Left renal cortex interstitium (tissue), 4 donors: ENCODE measurements at places on chromosomes 7 and 10.

GRCh38 chr7:46611508-46611907 is 690.4 kb upstream of the IGFBP3 start:
- DNase-seq = no peak

GRCh38 chr10:70903262-70903921 is 15.0 kb upstream of the PCBD1 start:
- DNase-seq = peak; percentile 56

GRCh38 chr10:19932806-19933371 is 116.7 kb downstream of the PLXDC2 start:
- no peak for DNase-seq

DNA sequence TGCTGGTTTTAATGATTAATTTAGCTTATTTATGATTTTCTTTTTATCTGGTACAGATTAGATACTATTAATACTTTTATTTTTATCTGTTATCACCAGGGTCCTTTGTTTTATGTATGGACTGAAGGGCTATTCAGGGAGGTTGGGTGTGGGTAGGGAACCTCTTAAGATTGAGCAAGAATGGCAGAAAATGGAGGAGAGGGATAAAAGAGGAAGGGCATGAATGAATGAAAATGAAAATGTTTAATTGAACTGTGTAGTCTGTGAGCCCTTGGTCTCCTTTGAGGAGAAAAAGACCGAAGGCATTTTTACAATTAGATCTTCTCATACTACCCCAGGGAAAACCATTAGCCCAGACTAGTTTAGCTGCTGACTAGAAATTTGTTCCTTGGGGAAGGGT is 93.1 kb downstream of the CDK14 start:
- DNase-seq = no peak

DNA sequence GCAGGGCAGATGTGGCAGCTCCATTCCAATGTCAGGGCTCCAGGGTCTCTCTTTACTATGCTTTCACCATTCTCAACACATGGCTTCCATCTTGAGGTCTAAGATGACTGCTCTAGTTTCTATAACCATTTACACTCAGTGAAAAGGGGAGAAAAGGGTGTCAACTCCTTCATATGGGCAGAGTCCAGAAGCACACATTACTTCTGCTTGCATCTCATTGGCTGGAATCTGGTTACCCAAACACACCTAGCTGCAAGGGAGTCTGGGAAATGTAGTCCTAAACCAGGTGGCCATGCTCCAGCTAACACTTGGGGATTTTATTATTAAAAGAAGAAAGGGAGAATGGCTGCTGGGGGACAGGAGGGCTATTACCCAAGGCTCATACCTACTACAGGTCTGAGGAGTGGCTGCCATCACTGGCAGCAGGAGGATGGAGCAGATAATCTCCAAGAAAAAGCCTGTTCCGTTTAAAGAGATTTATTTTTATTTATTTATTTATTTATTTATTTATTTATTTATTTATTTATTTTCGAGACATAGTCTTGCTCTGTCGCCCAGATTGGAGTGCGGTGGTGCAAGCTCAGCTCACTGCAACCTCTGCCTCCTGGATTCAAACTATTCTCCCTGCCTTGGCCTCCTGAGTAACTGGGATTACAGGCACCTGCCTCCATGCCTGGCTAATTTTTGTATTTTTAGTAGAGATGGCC is 29.1 kb upstream of the LBX1 start:
- no peak for DNase-seq

GRCh38 chr7:29805886-29806207 is 461 bp upstream of the WIPF3 start:
- DNase-seq = no peak

- no peak for DNase-seq
These were observed 331.9 kb downstream of the ACTR3B start for GRCh38 chr7:153091477-153091876.

DNA sequence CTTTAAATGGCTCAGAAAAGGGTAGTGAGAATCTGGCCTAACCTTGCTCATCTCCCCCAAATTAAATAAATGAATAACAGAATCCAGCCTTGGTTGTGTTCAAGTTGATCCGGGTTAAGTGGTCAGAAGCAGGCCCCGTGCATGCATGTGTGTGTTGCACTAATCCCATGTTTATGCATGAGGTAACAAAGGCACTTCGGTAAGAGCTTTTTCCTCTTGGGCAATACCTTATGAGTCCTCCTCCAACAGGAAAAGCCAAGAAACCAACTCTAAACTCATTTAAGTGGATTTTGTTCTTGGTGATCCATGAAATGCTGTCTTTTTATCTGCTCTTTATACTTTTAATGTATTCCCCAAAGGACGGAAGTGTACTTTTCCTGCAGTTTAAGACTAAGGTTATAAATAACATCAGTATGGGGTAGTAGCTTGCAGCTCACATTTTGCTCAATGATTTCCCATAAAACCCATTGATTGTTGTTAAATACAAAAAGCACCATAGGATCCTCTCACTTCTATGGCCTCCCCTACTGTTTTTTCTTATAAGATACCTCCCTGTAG is 104.9 kb upstream of the YAE1 start:
- DNase-seq = no peak

DNA sequence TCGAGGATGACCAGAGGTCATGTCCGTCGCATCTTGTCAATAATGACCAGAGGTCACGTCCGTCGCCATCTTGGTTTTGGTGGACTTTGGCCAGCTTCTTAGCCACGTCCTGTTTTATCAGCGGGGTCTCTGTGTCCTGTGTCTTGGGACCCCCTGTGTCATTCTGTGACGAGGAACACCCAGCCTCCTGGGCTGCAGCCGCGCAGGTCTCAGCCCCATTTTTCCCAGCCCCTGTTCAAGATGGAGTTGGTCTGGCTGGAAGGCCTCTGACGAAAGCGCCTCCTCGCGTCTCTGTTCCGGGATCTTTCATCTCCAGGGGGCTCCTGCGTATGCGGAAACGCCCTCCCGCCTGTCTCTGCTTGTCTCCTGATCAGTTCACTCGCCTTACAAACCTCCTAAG is 134.2 kb downstream of the ELFN1 start:
- DNase-seq = no peak

DNA sequence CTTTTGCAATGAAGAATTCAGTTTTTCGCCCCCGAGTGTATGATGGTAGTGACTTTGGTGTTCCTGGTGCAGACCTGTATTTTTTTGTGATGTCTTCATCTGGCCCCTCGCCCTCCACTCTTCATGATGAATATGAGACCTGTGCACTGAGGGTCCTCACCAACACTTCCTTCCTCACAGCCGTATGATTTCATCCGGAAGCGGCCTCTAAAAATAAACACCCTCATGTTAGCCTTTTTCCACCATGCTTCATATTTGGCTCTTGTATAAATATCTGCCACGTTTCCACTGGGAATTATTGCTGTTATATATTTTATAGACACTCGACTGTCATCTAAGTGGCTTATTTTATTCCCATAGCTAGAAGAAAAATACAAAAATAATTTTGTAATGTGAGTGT is 160.4 kb downstream of the MGMT start:
- DNase-seq = no peak

GRCh38 chr7:44277851-44278250 is 47.5 kb downstream of the CAMK2B start:
- no peak for DNase-seq

DNA sequence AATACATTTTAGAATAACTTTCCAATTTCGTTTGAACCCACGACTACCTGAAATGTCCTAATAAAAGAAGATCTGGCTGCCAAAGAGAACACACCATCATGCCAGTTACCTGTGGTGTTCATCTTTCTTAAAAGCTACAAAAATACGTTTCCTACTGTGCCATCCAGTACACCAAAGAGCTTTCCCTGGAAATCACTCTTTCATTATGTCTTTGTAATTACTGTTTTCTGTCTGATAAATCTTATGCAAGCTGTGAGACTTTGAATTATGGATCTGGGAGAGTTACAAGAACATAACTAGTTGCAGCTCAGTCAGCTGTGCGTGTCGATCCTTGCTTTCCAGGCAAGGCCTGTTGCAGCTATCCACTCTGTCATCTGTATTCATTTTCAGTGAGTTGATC is 12.5 kb upstream of the POM121L12 start:
- DNase-seq = no peak

- no peak for DNase-seq
These were observed 173.2 kb downstream of the ZNF438 start for GRCh38 chr10:30858499-30858898.

GRCh38 chr7:158805937-158806336 is 23.4 kb downstream of the ESYT2 start:
- no peak for DNase-seq

GRCh38 chr10:58152673-58153263 is 114.9 kb downstream of the IPMK start:
- DNase-seq = no peak

- no peak for DNase-seq
These were observed 28.4 kb downstream of the DAGLB start for GRCh38 chr7:6419310-6419773.

DNA sequence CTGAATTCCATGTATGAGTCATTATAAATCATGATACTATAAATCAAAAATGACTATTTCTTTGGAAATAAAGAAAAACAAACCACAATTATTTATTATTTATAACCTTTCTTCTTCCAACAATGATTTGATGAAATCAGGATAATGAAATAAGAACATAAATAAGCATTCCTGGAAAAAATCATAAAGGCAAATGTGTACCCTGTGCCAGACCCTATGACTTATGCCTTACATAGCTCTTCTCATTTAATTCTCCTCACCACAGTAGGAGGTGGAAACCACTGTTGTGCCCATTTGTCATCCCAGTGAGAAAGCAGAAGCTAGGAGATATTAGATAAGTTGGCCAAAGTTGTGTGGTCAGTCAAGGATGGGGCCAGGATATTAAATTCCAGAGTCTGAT is 255.1 kb downstream of the DOCK4 start:
- DNase-seq = no peak

DNA sequence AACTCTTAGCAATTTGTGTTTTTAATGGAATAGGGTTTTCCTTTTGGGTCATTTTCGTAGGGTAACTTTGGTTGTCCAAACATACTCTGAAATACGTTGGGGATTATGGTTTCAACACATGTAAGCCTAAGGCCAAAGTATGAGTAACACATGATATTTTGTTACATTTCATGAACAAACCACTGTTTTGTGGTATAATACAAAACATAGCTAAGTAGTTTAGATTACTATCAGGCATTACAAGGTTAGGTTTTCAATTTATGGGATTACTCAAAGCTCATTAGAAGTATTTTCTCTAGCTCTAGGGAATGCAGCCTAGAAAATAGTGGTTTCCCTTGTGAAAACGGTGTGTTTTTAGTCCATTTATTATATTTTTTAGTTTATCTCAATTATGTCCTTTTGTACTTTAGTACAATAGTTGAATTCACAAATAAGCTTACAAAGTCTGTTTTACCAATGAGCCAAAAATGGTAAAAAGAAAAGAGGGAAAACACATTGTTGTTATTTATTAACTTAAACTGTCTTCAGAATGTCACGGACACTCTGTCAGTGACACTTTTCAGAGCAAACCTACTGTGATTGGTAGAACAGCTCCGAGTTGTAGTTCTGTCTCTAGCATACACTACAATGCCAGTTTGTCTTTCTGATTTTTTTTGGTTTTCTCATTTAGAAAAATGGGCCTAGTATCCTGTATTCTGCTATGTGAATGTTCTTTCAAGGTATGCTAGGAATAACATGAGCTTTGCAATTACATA is 473.7 kb downstream of the SUGCT start:
- DNase-seq = no peak

DNA sequence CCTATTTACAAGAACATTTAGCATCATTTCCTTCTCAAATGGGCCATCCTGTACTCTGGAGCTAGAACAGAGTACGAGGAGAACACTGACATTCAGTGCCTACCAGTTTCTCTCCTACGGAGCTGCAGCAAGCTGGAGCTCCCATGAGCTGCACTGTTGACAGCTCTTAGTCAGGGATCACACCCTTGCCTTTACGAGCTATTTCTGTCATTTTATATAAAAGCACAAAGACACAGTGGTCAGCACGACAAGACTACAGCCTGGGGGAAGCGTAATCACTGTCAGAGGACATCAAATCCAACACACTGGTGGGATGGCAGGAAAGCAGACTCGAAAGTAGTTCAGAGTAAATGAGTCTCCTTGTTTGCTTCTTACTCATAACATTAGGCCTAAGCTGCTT is 2.7 kb downstream of the CDCA7L start:
- DNase-seq = no peak

GRCh38 chr10:88158526-88159122 is 295.2 kb downstream of the PTEN start:
- no peak for DNase-seq
